Anterior cingulate cortex (tissue), 58 donors: ENCODE measurements at places on chromosomes 1 and 21.

DNA sequence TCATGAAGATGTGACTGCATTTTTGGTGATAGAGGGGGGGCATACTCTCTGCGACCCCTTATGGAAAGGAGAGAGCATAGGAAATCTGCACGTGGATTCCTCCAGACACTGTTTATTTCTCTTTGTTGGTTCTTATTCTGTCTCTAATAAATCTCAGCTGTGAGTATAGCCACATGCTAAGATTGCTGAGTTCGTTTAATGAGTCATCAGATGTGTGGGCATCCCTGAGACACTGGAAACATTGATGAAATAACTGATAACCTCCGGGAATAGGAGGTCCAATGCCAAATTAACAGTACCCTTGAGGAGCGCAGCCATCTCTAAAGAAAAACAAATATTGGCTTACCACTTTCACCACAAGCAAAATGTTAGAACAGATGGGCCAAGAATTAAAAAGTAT lies 880.2 kb upstream of the NEGR1 start:
- no peak for DNase-seq

DNA sequence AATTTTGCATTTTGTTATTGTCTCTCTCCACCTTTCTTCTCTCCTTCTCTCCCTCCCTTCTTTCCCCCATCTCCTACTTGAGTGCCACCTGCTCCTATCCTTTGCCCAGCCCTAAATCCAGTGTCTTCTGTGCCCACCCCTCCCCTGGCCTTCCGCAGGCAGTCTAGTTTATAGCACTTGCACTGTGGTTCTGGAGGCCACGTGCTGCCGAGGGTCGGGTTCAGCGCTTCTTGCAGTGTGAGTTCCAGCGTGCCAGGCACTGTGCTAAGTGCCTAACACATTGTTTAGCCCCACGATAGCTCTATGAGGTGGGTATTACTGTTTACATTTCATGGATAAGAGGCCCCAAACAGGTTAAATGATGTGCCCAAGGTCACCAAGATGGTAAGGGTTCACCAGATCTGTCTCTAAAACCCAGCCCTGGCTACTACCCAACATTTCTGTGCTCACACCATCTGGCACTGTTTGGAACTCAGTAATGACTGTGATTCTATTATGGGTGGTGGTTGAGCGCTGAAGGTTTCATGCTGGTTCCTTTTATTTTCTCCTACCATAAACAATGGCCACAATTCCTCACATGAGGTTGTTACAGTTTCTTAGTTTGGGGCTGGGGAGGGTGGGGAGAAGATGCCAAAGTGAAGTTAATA lies 14.1 kb upstream of the ATP1A4 start:
- no peak for DNase-seq

- DNase-seq, result no peak
These were observed 256.4 kb downstream of the PRDM2 start for GRCh38 chr1:13956393-13956792.

- DNase-seq, result no peak
These were observed 448 bp downstream of the AURKAIP1 start for GRCh38 chr1:1374589-1374928.

- DNase-seq, result no peak
These were observed 2.9 kb downstream of the RUNX1 start for GRCh38 chr21:35046263-35046624.

- no peak for DNase-seq
These were observed 7.2 kb upstream of the EPS15 start for GRCh38 chr1:51526248-51526647.

GRCh38 chr1:108028841-108029388 lies 63.9 kb upstream of the VAV3 start:
- DNase-seq, result no peak

GRCh38 chr1:23273450-23274133 lies 56.3 kb upstream of the HTR1D start:
- no peak for DNase-seq

DNA sequence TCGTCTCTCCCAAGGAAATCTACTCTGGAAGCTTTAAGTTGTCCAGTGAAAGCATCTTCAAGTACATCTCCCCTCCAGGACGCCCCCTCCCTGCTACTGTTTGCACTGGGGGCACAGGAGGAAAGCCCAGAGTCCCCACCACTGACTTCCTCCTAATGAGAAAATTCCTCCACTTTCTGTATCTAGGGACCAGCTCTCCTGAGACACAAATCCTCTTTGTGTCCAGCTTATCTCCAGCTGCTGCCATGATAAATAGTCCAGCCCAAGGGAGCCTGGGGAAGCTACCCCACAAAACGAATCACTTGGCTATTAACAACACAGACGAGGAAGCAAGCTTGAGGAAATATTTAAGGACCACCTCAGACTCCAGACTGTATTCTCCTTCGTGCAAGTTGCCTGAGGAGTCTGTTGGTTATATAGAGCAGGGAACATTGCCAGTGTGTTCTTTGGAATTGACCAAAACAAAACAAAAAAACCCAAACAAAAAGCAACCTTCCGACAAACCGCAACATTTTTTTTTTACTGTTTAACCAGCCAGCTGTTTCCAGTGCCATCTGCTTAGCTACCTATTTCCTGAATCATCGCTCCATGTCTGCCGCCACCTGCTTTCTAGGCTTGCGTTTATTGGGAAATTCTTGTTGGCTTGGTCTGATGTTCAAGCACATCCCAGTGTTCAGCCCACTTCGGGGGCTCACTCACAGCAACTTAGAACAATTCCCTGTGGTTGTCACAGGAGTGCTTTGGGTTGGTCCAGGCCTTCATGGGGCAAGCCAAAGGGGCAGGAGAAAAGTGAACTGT lies 7.7 kb downstream of the C1orf226 start:
- no peak for DNase-seq

- DNase-seq, result peak; percentile 43
These were observed 60.5 kb downstream of the ERI3 start for GRCh38 chr1:44294588-44295007.

DNA sequence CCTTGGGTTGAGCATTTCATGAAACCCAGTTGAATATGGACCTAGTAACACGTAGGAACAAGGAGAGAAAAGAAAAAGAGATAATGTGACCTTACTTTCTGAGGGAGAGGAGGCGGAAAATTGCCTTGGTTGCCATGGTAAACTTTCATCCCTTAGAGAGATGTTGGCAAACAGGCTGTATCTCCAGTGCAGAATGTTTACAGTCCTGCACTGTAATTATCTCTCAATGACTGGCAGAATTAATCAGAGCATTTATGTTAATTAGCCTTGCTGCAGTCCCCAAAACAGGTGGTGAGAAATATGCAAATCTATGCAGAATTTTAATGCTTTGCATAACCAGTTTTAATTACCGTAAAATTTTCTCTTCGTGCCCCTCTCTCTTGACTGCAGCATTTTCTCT lies 147.3 kb downstream of the CD247 start:
- no peak for DNase-seq

DNA sequence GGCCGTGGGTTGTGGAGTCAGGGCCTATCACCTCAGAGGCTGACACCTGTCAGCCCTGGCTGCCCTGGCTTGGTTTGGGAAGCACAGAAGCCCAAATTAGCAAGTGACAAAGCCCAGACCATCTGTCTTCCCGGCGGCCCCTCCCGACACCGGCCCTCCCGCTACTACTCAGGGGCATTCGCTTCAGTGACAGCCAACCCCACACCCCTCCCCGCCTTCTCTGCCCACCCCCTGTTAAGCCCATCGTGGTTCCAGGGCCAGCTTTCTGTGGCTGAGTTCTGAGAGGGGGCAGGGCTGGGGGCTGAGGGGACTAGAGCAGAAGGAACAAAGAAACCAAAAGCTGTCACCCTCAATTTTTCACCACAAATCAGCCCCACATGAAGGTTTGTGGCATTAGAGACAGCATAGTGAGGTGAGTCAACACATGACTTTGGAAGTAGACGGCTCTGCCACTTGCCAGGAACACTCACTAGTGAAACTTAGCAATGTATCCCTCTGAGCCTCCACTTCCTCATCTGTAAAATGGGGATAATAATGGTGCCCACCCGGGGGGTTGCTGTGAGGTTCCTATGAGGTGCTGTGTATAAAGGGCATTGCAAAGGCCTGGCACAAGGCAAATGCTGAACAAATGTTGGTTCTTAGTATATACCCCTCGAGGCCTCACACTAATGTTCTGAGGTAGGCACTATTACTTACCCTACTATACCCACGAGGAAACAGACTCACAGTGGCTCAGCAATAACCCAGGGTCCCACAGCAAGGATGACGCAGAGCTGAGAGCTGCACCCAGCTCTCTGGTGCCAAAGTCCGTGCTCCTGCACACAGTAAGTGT lies 5.2 kb upstream of the TNNI1 start:
- DNase-seq, result no peak

- no peak for DNase-seq
These were observed 2.1 kb downstream of the TEX38 start for GRCh38 chr1:46673749-46674182.

DNA sequence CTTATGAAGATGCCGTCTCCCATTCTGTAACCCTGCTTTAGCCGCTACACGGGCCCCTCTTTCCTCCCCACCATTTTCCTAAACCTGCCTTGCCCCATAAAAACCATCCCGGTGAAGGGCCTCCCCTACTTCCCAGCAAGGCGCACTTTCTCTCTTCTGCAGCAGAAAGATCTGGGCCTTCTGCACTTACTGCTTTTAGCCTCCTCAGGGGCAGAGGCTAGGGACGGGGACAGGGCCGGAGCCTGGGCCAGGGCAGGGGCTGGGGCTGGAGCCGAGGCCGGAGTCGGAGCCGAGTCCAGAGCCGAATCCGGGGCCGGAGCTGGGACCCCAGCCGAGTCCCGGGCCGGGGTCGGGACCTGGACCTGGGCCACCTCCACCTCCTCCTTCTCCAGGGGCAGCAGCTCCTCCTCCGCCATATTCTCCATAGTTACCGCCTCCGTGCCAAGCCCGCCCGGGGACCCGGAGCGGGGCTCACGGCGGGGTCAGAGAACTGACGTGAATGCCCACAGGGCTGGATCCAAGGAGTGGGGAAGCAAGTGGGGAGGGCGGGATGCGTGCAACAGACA lies 382 bp downstream of the TRMT1L start:
- DNase-seq, result no peak
